ENCODE measurements at places on chromosomes 4 and X.
A peak's percentile ranks its signal among the peaks of the same experiment; 100 is the strongest.

DNA sequence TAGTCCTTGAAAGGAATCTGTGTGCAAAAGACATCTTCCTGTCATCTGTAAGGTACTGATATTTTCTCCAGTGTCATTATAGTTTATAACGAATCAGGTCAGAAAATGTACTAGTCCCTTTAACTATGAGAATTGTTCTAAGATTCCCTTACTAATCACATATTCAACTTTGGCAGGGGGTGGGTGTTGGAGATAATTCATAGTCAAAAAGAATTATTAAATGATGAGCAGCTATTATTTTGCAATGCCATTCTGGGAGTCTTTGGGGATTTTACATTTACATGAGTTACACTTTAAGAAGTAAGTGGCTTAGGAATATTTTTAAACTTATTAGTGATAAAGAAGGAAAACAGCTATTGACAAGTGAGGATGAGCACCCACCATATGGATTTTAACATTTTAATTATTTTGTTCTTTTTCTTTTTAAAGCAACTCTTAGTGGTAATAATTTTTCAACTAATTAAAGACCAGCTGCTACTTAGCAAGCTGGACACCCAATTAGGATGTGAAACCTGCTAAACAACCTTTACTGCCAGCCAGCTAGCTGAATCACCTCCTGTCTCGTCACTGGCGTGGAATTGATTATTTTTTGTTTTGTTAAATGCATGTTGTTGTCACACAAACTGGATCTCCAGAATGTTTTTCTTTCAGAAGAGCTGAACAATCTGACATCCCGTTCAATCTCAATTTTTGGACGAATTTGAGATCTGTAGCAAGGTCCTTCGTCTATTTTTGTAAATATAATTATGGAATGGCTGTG, 219.2 kb downstream of the ARAP2 start:
- no peak for DNase-seq

DNA sequence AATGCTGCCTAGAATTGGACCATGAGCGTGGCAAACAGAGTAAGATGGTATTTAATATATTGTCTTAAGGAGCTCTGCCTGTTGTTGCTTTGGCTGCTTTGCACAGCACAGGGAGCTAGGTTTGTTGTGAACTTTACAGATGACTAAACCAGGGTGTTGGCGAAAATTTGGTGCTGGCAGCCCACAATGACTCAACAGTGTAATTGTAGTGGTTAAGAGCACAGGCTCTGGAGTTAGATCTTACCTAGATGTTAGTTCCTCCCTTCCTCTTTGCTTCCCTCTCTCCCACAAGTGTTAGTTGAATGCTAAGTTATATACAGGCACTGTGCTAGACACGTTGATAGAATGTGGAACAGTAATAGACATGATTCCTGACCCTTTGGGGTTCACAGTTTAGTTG, 128.9 kb upstream of the TRPC5 start:
- no peak for DNase-seq

DNA sequence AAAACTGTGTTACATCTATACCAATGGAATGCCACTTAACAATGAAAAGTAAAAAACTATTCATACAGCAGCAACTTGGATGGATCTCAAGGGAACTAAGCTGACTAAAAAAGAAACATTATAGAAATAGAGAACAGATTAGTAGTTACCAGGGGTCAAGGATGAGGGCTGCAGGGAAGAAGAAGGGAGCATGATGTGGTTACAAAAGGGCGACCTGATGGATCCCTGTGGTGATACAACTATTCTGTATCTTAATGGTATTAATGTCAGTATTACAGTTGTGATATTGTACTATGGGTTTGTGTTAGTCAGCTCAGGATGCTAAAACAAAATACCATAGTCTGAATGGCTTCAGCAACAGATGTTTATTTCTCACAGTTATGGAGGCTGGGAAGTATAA, 190.7 kb downstream of the ZNF674 start:
- DNase-seq: no peak

DNA sequence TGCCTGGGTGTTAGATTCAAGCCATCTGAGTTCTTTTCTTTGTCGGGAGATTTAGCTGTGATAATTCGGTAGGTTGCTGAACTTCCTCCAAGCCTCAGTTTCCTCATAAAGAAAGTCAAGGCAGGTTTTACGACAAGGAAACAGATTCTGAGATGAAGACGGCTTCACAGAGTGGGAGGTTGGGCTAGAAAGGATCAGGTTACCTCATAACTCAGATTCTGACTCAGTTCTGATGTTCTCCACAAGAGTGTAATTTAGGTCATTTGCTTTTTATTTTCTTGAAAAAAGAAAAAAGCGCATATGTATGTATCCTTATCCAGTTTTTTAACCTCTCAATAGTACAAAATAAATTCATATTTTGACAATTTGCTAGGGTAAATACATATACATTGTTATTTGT, 47.2 kb upstream of the ELOVL6 start:
- DNase-seq: no peak

DNA sequence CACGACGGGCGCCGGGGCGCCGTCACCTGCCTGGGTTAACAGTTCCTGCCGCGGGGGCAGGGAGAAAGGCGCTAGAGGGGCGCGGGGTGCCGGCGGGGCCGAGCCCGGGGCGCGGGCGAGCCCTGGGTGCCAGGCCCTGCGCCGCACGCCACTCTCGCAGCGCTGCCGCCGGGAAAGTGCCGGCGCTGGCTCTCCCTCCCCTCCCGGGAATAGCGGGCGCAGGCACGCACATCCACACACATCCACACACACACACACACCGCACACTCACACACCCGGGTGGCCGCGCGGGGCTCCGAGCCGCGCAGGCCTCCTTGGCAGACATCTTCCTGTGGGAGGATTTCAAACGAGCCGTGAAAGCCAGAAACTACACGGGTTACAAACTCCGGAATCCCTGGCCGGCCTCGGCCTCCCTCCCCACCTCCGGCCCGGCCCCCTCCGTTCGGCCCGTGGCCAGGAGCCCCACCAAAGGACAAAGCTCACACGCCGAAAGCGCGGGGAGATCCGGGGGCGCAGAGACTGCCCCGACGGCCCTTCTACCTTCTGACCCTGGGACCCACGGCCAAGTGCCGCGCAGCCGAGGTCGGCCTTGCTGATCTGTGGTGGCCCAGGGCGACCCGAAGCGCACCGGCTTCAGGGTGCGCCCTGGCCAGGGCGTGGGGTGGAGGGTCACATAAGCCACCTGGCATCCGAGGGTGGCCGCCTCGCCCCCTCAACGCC, 92.3 kb downstream of the BCOR start:
- no peak for DNase-seq

- DNase-seq: no peak
Measured at GRCh38 chr4:187209921-187210613, 486.4 kb upstream of the FAT1 start.

GRCh38 chr4:95798727-95799126, 41.2 kb upstream of the PDHA2 start:
- DNase-seq: no peak

DNA sequence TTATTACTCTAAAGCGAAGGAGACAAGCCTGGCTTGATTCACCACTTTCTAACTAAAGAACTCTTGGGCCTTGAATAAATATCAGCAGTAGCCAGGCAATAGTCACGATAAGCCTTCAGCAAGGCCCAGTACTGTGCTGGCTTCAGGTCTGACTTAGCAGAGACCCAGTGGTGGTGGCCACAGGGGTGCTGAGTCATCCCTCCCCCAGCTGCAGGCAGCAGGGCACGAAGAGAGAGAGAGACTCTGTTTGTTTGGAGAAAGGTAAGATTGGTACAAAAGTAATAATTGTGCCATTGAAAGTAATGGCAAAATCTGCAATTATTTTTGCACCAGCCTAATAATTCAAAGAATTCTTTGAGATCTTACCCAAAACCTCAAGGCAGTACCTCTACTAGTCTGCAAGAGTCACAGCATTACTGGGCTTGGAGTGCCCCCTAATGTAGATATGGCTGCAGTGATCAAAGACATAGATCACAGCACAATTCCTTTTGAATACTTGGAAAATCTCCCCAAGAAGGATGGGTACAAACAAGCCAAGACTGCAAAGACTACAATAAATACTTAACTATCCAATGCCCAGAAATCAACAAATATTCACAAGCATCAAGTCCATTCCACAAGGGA, 159.5 kb upstream of the USP38 start:
- no peak for DNase-seq

- no peak for DNase-seq
Measured at GRCh38 chr4:161604516-161605300, 559.1 kb downstream of the FSTL5 start.

- DNase-seq: no peak
Measured at GRCh38 chr4:152436384-152436783, 99.5 kb downstream of the FBXW7 start.

- DNase-seq: no peak
Measured at GRCh38 chrX:113906168-113906567, 677.7 kb upstream of the HTR2C start.

DNA sequence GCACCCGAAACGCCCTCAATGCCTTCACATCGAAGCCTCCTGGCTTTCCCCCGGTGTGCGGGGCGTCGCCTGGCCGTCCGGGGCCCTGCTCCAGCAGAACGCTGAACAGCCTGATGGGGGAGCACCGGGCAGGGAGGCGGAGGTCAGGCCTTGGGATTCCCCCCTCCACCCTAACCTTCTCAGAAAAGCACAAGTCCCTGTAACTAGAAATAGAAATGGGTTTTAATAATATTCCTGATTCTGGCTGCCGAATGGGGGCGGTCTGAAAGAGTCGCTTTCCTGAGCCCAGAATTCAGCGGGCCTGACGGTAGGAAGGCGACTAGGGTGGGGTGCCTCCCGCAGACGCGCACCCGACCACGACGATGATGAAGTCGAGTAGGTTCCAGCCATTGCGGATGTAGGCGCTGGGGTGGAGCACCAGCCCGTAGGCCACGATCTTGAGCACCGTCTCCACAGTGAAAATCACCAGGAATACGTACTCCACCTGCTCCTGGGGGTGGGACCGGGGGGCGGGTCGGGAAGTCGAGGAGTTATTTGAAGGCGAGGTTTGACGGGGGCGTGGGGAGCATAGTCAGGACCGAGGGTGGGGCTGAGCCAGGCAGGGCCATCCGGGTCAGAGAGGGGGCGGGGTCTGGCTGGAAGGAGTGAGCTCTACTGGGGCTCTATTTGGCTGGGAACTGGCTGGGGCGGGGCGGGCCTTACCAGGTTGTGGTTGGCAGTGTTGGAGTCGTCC, 2.5 kb downstream of the CACNA1F start:
- peak; percentile 11 for DNase-seq

DNA sequence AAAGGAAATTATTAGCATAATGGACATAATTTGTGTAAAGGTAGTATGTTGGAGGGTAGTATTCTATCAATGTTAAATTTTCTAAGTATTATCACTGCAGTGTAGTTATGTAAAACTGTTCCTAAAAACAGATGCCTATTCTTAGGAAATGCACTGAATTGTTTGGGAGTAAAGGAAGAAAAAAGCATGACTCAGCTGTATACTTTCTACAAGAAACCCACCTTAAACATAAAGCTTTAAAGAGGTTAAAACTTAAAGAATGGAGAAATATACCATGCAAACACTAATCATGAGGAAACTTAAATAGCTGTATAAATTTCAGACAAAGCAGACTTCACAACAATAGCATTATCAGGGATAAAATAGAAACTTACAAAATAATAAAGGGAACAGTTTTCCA, 292.9 kb downstream of the ANTXR2 start:
- no peak for DNase-seq

DNA sequence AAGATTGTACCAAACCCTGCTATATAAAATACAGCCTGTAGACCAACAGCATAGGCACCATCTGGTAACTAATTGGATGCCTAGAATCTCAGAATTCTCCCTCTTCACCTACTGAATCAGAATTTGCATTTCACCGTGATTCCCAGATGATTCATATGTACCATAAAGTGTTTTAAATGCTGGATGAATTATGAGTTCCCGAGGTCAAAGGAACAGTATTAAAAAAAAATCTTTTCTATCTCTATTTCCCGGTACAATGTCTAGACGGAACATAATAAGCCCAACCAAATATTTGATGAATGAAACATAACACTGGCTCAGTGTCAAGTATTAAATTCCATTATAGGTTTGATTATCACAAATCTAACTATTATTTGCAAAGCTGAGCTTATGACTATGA, 280.0 kb downstream of the ANKRD50 start:
- no peak for DNase-seq

- no peak for DNase-seq
Measured at GRCh38 chrX:124534536-124534935, 188.2 kb downstream of the SH2D1A start.

- DNase-seq: no peak
Measured at GRCh38 chrX:12239356-12240082, 101.2 kb downstream of the FRMPD4 start.

DNA sequence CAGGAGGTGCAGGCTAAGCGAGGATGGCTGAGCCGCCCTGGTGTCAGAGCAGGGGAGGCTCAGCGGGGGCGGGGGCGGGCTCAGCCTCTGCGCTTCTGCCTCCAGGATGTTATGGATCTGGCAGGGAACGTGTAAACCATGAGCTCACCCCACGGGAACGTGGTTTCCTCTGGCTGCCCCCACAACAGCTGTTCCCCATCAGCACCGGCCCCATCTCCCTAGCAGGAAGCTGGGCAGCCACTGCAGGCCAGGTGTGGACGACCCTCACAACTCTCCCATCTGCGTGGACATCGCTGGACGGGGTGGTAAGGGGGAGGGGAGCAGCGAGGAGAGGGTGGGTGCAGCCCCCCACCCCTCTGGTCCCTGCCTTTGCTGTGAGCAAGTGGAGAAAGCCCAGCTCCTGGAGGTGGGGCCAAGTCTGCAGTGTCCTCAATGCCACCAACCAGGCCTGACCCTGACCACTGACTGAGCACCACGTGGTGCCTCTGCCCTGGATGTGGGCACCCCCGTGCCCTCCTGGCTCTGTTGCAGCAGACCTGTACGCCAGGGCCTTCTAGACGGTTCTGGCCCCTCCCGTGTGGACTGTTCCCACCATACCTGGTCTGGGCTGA, 28.1 kb upstream of the SPON2 start:
- DNase-seq: no peak

DNA sequence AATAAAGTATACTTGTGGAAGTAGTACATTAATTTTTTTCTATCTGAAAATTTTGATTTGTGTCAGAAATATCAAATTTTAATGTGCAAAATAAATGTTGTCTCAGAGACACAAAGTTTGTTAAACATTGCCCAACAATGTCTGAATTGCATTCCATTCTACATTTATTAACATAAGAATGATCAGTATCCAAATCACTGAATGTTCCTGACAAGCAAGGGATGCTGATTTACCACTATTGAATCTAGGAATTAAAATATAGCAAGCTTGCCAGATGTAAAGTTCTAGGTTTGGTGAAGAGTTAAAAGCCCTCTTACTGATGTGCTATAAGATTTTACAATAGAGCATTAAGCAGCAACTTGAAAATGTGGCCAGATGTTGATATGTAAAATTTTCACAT, 489.2 kb upstream of the CTSO start:
- no peak for DNase-seq

DNA sequence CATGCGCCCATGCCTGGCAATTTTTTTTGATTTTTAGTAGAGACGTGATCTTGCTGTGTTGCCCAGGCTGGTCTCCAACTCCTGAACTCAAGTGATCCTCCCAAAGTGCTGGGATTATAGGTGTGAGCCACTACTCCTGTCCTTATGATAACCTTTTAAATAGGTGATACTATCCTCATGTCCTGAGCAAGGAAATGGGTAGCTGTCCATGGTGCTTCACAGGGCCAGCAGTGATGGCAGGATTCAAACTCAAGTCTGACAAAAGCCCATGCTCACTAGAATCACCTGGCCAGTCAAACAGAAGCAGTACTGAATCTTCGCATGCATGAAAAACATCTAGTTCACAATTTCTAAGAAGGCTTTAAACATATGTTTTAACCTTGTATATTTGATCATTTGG, 235.1 kb downstream of the NR3C2 start:
- no peak for DNase-seq

GRCh38 chrX:85543866-85544265, 164.4 kb upstream of the POF1B start:
- DNase-seq: no peak

- no peak for DNase-seq
Measured at GRCh38 chr4:155692361-155692760, 25.7 kb downstream of the GUCY1A1 start.
